ENCODE measurements at places on chromosomes 16 and 17. TPM values are rescaled to one million over a fixed set of nuclear protein-coding genes. Genes with fewer than 3 reads are reported as not detected.

GRCh38 chr16:90012991-90013745 is 6.1 kb downstream of the DBNDD1 start:
- DNase-seq, result no peak

- no peak for DNase-seq
Measured at GRCh38 chr16:85113168-85113733, 979 bp upstream of the CIBAR2 start.

GRCh38 chr16:87002717-87003413 is 314.3 kb downstream of the C16orf95 start:
- DNase-seq, result no peak

- no peak for DNase-seq
Measured at GRCh38 chr16:8342276-8342675, 248.0 kb downstream of the TMEM114 start.

DNA sequence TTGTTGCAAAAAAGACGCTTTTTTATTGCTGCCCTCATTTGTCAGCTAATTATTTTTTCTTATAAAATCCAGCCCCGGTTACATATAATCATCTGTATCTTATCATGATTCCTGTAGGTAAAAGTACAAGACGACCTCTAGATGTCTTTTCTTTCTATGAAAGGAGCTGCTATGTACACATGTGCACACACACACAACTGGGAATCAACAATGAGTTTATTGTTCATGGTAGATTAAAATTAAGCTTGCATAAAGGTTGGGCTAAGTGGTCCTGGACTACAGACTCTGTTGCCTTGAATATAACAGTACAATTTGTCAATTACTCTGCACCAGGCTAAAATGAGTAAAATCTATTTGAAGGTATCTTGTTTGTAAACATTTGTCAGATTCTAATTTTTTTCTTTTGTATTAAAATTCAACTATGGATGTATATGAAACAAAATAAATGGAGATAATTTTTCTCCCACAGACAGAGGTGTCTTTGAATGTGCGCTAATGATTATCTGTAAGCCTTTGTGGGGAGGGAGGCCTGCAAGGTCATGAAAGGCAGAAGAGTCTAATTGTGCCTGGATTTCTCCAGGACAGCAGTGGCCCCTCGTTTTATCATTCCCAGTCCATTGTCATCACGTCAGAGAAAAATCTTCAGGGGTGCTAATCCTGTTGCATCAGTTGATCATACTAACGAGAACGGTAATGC is 13.4 kb downstream of the C17orf58 start:
- DNase-seq, result no peak

GRCh38 chr16:73399997-73400396 is 352.1 kb upstream of the ZFHX3 start:
- no peak for DNase-seq

DNA sequence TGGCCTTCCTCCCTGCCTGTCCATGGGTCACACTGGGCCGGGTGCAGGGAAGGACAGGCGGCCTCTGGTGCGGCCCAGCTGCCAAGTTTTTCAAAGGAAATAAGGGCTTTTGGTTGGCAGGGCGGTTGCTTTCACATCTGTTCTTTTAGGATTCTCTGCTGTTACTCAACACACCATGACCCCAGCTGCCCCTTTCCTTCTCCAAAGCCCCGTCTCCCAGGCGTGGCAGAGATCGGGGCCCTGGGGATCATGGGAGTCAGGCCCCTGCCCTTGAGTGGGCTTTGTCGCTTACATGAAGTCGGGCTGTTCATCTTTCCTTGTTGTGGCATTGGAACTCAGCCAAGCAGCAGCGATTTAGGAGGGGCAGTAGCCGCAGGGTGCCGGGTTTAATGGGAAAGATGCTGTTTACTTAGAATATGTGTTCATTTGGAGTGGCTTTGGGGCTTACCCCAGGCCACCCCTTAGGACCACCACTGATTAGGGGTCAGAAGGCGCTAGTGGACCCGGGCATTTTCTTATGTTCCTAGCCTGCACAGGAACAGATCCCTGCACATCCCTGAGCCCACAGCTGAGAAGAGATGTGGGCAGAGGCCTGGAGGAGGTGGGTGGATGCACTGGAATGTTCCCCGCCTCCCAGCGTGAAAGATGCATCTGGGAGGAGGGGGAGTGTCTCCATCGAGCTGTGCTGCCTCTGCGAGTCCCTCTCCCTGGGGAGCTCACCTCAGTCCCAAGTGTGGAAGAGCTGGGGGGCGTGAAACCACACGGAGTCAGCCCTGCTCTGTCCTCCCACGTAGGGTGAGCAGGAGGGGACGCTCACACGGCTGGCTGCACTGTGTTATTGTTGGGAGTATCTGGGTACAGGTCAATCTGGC is 6.8 kb upstream of the ADCY7 start:
- no peak for DNase-seq

DNA sequence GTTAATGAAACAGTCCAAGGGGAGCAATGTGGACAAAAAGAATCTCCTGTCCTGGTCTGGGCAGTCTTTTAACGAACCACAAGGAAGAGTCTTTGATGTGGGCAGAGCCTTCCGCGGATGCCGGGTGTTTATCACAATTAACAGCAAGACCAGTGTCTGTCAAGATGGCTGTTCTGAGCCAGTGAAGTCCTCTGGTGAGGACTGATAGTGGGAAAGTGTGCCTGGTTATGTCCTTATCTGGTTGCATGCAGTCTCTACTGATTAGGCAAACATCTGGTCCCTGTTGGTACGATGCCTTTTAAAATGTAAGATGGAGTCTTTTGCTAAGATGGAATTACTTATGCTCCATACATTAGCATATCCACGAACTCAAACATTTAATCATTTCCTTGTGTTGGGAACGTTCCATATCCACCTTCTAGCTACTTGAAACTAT is 88.5 kb downstream of the ZNF18 start:
- no peak for DNase-seq

AHSP gene
- total RNA-seq, result not detected

CACNG5 gene
- not detected for total RNA-seq

All from kidney epithelial cell (primary cell).